ENCODE measurements at places on chromosomes 1 and 21. TPM values are rescaled to one million over a fixed set of nuclear protein-coding genes. Genes with fewer than 3 reads are reported as not detected.

Gene PPT1
- 79.6 TPM for total RNA-seq

Gene ITPKB
- total RNA-seq = 31.4 TPM

Gene NPR1
- total RNA-seq = 2.2 TPM

Gene ARHGEF16
- total RNA-seq = 28.9 TPM

Gene KCNA2
- total RNA-seq = 0.40 TPM

Gene CNKSR1
- total RNA-seq = 50.5 TPM

Gene MPL
- total RNA-seq = not detected

Gene TCEANC2
- 7.6 TPM for total RNA-seq

Gene TMEM54
- 42.1 TPM for total RNA-seq

Gene SLC30A10
- 2.2 TPM for total RNA-seq

Gene ACTA1
- total RNA-seq = 1.9 TPM

Gene HCRTR1
- not detected for total RNA-seq

Gene TLR5
- total RNA-seq = 4.2 TPM

Gene KLF17
- total RNA-seq = not detected

Gene HJV
- total RNA-seq = not detected

Gene SLC44A5
- 1.3 TPM for total RNA-seq

Gene S100A7
- 10.2 TPM for total RNA-seq

Gene TIE1
- total RNA-seq = 1.3 TPM

Gene PLA2G2C
- not detected for total RNA-seq

Gene TP73
- 1.6 TPM for total RNA-seq

Gene RGS8
- total RNA-seq = 0.33 TPM

Gene ARTN
- total RNA-seq = 7.2 TPM

Gene SLAMF8
- total RNA-seq = not detected

Gene STYXL2
- not detected for total RNA-seq

Gene EVI5
- total RNA-seq = 29.6 TPM

Gene NPPA
- not detected for total RNA-seq

Gene LAPTM5
- 0.29 TPM for total RNA-seq

Gene IL19
- total RNA-seq = not detected

Gene PADI3
- not detected for total RNA-seq

Gene ANGPTL7
- 0.70 TPM for total RNA-seq

Gene CLDN19
- total RNA-seq = 0.33 TPM

Gene CSF1
- 10.9 TPM for total RNA-seq

Gene RNU1-3
- 2,993 TPM for total RNA-seq

Gene GJB5
- 7.5 TPM for total RNA-seq

Gene SLC5A9
- total RNA-seq = 2.1 TPM

Gene PDE4B
- total RNA-seq = 2.8 TPM

Measured in type B pancreatic cell (in vitro differentiated cells).